Nephron progenitor cell (in vitro differentiated cells): ENCODE measurements at places on chromosomes 2 and 18.

GRCh38 chr2:172739661-172740266, 4.1 kb downstream of the RAPGEF4 start:
- no peak for DNase-seq

GRCh38 chr2:5692561-5693286, 540 bp downstream of the SOX11 start:
- peak; percentile 60 for DNase-seq

DNA sequence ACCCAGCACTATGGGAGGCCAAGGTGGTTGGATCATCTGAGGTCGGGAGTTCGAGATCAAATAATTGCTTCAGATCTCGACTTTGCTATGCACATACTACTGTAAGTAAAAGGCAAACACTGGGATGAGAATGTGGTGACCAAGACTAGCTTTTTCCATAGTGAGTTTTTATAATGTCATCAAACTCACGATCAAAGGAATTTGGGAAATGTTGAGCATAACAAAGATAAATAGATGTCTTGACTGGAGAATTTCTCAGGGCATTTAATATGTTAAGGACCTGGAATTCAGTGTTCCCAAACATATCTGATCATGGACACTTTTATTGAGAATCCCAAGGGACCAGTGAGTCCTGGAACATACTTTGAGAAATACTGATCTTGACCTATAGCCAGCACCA, 205.6 kb downstream of the ARHGAP15 start:
- no peak for DNase-seq

- DNase-seq, result no peak
Observed at GRCh38 chr18:24003288-24003687, 11.3 kb upstream of the TTC39C start.

- no peak for DNase-seq
Observed at GRCh38 chr2:38259311-38259710, 117.8 kb downstream of the ATL2 start.

- DNase-seq, result peak; percentile 48
Observed at GRCh38 chr2:106572541-106573450, 85.6 kb downstream of the CD8B2 start.

DNA sequence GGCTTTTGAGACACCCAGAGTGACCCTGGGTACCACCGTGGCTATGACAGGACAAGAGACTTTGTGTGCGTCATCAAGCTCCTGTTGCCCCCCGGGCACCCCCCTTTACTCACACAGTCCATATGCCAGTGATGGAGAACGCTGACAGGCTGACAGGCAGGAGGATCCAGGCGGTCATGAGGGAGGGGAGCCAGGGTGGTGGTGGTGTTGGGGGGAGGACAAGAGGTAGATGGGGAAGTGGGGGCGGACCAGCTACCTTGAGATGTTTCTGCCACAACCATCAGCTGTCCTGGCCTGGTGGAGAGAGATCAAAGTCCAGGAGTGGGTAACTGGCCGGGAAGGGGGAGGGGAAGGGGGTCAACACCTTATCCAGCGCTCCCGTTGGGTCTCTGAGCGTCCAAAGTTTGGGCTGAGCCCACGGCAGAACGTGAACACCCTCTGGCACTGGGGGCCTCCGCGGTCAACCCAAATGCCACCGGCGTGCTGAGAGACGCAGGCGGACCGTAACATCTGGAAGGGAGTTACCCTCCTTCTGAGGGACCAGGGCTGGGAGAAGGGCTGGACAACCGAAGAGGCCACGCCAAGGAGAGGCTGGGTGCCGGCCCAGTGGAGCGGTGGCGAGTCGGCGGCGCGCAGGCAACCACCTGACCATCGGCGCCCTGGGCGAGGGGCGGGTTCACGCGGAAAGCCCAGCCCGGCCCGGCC, 575 bp downstream of the TMEM150A start:
- peak; percentile 72 for DNase-seq

DNA sequence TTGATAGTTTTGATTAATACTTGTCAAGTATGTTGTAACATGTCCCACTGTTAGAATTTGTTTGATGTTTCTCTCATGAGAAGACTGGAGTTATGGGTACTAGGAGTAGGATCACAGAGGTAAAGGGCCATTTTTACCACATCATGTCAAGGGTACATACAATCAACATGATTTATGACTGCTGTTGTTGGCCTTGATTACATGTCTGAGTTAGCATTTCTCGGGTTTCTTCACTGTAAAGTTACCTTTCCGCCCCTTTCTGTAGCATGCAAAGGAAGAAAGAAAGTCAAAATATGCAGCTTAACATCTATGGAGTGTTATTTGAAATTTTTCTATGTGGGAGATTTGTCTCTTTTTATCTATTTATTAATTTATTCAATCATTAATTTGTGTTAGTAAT, 1456.4 kb downstream of the SUCLG1 start:
- no peak for DNase-seq

- DNase-seq, result no peak
Observed at GRCh38 chr2:67666386-67667053, 269.4 kb downstream of the ETAA1 start.

GRCh38 chr18:55096263-55096951, 137.1 kb upstream of the CCDC68 start:
- DNase-seq, result no peak

- DNase-seq, result no peak
Observed at GRCh38 chr2:138742441-138743057, 37.6 kb downstream of the NXPH2 start.

DNA sequence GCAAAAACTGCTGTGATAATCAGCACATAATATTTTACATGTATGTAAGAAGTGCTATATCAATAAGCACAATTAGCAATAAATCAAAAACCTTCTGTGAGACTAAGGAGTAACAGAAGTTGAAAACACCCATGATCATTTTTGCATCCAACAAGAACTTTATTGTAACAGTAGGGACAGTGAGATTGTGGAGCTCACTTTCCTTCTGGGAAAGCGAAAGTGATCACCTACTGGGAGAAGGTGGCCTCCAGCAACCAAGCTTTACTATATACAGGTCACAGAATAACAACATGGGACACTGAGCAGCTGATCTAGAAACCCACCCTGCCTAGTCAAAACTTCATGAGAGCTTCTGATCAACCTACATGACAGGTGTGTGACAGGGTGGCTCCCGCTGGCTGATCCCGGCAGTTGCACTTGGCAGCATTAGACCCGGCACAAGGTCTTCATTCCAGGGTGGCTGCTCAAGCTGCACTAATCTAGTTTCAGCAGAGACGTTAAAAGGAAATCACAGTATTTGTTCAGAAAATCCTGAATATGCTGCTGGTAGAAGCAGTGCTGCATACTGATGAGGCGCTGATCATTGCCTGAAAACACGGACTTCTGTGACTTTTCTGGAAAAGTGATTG, 63.5 kb upstream of the ARL5A start:
- DNase-seq, result no peak

DNA sequence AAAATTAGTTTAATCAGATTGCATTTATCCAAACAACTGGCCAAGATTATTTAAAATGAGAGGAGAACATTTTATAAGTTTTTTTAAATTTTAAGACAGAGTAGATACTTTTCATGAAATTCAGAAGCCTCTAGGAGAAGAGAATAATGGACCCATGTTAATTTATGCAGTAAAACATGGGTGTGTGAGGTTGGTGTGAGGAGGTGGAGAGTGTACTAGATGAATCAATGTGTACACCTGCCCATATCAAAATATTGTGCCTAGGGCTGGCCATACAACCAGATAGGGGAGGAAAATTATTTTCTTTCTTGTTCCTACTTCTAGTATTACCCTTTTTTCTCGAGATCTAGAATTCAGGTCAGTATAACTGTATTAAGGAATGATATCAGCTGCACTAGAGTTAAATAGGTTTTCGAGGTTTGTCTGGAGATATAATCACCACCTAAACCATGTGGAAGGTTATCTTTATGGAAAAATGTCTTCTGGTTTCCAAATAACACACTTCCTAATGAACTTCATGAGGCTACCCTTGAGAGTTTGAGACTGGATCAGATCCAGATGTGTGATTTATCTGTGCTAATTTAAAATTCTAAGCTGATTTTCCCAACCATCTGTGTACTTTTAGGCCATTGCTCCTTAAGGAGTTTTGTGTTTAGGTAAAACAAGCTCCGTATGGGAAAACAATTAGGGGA, 37.6 kb downstream of the TMEM178A start:
- no peak for DNase-seq

- DNase-seq, result no peak
Observed at GRCh38 chr2:8355102-8355859, 326.6 kb upstream of the ID2 start.

DNA sequence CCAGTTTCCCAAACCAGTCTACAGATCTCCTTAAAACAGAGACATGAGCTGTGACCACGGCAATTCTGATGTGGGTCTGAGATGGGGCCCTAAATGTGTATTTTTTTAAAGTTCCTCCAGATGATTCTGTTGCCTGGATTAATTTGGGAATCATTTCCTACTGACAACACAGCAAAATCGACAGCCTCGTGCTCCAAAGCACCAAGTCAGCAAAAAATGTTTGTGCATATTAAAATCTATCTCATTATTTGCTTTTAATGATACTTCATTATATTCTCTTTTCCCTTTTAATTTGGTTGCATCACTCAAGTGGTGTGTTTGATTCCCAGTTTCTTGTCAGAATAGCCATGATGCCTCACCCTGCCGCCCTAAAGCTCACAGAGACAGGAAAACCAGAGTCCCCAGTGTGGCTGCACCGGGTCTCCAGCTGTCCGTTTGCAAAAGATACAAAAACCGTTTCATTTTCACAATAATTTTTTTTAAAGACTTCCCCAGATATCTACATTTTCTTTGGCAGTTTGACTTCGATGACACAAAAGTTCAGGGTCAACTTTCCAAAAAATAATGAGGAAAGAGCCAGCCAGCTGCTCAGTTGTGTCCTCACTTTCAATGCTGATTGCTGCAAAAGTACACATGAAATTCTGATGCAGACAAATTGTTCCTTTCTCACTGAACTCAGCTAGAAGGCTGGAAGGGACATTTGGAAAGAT, 443.2 kb upstream of the ID2 start:
- no peak for DNase-seq

- no peak for DNase-seq
Observed at GRCh38 chr2:74845217-74845751, 11.4 kb downstream of the HK2 start.

GRCh38 chr2:188119112-188119838, 172.4 kb upstream of the GULP1 start:
- no peak for DNase-seq

- DNase-seq, result no peak
Observed at GRCh38 chr2:31383471-31384153, 30.9 kb downstream of the XDH start.

- no peak for DNase-seq
Observed at GRCh38 chr2:12110074-12110473, 363.6 kb downstream of the LPIN1 start.

DNA sequence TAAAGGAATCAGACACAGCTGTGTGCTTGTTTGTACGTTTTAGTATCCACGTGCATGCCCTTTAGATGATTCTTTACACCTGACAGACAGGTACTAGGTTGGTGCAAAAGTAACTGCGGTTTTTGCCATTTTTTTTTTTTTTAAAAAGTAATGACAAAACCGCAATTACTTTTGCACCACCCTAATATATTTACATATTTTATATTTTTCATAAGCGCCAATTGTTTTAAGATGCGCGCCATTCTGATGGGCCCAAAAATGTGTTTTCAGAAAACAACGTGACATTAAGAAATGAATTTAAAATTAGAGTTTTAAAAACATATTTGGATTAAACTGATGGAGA, 972 bp upstream of the COBLL1 start:
- no peak for DNase-seq

DNA sequence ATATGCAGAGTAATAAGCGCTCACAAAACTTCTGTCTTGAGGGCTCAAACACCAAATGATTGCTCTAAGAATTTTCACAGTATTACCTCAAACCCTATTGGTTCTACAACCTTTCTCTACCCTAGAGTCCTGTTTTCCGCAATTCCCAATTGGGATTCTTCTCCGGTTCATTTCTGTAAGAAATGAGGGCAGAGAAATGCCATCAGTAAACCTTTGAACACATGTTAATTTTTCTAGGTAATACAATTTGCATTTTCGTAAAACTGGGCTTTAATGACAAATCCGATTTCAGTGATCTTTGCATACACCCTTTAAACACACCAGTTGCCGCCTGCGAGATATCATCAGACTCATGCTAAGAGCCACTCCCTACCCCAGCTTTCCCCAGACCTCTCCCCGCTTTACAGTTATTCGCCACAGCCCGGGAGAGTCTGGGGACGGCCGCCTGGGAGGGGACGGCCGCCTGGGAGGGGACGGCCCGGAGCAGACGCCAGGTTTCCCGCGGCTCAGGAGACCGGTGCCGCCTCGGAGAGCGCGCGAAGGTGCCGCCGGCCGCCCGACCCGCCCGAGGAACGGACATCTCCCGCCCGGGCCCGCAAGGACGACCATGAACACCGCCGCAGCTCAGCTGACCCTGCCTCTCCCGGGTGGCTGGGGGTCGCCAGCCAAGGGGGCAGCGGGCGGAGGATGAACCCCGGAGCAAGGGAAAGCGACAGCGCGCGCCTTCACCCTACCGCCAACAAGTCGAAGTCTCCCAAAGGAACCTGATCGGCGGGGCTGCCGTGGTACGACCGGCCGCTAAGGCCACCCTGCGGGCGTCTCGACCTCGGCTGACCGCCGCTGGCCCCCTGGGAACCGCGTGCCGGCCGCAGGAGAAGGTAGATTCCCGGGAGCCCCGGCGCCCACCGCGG, 463 bp downstream of the SMC6 start:
- peak; percentile 71 for DNase-seq

DNA sequence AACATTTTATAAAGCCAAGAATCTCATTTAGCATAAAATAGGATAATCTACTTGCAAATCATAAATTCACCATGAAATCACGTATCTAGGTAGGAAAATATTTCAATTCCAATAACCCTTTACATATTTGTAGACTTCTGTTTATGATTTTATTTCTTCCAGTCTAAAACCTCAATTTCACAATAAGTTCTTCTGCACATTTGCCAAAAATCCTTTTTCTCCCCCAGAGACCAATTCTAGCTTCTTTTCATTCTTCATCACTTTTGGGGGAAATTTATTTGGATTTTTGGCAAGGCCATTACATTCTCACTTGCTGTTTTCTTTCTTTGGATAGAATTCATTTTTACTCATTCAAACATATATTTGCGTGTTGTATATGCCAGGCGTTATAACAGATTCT, 86.8 kb downstream of the SPRED2 start:
- DNase-seq, result no peak

- no peak for DNase-seq
Observed at GRCh38 chr18:32893915-32894314, 121.1 kb upstream of the KLHL14 start.

DNA sequence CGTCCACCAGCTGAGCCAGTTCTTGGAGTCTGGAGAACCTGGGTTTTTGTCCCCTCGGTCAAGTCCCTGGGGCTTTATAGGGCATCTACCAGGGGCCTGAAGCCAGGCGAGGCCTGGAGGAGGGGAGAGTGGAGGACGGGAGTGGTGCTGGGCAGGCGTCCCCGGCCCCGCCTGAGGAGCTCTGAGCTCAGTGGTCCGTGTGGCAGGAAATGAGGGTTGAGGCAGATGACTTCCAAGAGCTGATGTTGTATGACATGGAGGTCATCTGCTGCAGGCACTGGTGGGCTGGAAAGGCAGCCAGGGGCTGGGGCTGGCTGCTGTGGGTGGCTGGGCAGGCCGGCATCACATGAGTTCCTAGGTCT, 118.5 kb upstream of the HS6ST1 start:
- DNase-seq, result no peak

- DNase-seq, result no peak
Observed at GRCh38 chr2:96100893-96101304, 15.5 kb downstream of the ADRA2B start.
